ENCODE measurements at places on chromosomes 5 and 9.

DNA sequence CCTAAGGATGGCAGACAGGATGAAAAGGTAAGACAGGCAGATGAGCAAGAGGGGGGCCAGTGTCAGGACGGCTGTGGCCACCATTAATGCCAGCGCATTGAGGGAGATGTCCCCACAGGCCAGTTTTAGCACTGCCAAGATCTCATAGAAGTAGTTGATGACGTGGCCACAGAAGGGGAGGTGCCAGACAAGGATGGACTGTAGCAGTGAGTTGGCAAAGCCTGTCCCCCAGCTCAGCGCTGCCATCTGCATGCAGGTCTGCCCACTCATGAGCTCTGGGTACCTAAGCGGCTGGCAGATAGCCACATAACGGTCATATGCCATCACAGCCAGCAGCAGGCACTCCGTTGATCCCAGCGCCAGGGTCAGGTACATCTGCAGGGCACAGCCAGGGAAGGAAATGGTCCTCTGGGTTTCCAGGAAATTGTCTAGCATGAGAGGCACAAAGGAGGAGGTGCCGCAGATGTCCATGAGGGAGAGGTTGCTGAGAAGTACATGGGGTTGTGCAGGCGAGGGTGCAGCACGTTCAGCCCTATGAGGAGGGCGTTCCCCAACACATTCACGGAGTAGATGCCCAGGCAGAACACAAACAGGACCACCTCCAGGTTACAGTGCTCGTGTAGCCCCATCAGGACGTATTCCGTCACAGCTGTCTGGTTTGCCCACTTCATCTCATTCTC lies 10.8 kb downstream of the OR13J1 start:
- DNase-seq, result no peak

GRCh38 chr9:75487856-75488718 lies 399.8 kb downstream of the OSTF1 start:
- peak; percentile 18 for DNase-seq

DNA sequence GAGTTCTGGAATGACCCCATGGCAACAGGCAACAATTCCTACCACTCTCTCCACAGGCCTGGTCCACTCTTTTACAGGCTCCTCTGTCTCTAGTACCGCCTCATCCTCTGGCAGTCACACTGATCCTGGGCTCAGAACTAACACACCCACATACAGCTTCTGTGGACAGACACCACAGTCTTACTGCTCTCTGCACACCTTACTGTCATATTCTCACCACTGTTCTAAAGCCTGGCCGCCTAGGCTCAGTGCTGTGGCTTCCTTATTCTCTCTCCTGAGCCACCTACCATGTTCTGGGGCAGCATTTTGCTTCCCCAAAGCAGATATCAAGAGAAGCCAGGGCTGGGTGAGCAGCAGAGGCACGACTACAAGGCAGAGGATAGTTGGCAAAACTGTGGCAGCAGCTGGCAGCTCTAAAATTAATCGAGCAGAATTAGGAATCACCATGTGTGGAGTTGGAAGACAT lies 14.8 kb downstream of the REEP5 start:
- DNase-seq, result no peak

GRCh38 chr5:102138243-102138653 lies 157.8 kb downstream of the SLCO4C1 start:
- DNase-seq, result no peak

GRCh38 chr9:36911037-36911436 lies 123.0 kb downstream of the PAX5 start:
- DNase-seq, result no peak

DNA sequence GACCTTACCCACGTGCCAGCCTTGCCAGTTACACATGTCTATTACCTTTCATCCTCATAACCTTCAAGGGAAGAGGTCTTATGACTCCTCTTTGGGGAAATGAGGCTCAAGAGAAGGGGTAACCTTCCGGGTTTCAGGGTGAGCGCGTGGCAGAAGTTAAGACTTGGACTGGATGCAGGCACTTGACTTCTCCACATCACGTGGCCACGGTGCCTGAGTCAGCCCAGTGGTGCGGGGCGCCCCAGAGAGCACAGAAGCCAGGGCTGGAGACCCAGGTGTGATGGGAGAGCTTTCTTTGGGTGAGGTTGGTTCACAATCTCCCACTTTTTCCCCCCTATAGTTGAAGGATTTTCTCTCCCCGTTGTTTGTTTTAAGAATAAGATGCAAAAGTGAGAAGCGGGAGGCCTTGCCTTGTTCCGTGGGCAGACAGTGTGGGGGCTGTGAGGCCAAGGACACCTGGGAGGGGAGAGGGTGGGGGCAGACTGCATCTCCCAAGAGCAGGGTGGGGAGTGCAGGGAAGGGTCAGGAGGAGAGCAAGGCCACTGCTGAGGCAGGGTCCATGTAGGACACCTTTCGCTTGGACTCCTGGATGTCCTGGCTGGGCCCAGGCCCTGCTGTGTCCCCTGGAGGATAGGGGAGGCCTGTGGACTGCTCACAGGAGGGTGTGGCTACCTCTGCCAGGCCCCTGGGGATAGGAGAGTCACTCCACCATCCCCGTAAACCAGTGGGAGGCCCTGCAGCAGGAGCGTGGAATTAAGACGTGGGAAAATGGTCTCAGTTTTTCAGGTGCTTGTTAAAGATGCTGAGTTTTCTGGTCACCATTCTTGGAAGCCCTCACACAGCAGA lies 90.0 kb upstream of the CTSL start:
- DNase-seq, result no peak
